ENCODE measurements at places on chromosomes 11 and 22.
A peak's percentile ranks its signal among the peaks of the same experiment; 100 is the strongest.

DNA sequence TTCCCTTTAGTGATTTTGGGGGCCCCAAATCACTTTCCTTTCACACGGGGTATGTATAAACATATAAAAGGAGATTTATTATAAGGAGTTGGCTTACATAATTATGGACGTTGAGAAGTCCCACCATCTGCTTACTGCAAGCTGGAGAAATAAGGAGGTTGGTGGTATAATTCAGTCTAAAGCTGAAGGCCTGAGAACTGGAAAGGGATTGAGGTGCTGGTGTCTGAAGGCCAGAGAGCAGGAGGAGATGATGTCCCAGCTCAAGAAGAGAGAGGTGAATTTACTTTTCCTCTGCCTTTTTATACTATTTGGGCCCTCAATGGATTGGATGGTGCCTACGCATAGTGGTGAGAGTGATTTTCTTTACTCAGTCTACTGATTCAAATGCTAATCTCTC is 1.3 kb upstream of the ZNF202 start:
- DNase-seq = no peak

DNA sequence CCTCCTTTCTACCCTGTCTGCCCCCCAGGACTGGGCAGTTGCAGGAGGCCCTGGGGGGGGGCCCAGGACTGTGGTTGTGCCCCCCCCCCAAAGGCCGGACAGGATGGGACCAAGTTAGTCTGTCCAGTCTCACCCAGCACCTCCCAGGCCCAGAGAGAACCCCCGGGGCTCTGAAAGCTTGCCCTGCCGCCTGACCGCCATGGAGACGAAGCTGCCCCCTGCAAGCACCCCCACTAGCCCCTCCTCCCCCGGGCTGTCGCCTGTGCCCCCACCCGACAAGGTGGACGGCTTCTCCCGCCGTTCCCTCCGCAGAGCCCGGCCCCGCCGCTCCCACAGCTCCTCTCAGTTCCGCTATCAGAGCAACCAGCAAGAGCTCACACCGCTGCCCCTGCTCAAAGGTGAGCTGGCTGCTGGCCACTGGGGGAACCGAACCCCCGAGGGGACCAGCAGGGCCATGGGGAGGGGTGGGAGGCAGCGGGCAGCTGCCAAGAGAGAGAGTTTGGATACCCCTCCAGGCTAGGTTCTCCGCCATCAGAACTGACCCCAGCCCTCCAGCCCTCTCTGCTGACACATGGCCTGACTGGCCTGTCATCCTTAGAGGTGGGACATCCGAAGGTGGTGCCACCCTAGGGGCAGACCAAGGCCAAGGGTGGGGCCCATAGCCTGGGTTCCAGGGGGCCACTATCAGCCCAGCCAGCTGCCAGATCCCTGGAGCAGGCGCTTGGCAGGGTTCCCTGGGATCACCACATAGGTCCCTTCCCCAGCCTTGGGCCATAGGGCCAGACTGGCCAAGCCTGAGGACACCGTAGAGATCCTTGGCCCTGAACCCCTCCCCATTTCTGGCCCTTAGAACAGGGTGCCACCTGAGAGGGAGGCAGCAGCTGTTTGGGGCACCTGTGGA is 1.3 kb downstream of the PPP2R5B start:
- DNase-seq = no peak

DNA sequence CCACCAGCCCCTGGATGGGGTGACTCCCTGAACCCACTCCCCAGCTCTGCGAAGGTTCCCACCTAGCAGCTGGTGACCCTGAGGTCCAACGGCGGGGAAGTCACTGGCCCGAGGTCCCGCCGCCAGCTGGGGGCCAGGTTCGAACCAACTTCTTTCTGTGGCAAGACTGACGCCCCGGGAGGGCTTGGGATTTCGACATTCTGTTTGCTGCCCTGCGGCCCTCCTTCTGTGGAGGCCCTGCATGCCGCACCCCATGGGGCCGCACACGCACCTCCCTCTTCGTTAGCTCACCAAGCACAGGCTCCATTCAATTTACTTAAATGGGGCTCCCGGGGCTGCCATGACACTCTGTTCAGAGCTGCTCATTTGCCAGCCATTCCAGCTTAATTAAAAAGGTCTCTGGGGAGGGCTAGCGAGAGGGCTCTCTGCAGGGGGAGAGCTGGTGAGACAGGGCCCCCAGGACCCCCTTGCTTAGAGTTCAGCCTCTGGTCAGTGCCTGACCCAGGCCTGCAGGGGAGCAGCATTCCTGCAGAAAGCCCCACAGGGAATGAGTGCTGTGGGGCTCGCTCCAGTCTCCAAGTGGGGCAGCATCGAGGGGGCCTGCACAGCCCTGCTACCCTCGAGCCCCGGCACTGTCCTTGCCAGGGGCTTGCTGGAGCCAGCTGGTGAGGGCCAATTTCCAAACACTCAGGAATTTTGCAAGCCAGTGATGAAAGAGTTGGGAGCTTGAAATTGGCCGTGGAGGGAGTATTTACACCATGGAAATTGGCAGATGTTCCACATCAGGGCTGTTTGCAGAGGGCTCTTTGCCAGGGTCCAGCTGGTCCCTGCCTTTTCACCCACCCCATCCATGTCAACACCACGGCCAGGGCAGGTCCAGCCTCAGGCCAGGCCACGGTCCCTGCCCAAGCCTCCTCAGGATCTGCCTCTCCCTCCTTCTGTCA is 80.8 kb downstream of the CACNA1I start:
- no peak for DNase-seq

- no peak for DNase-seq
These were observed 39.4 kb upstream of the DEUP1 start for GRCh38 chr11:93291110-93291509.

GRCh38 chr22:50573491-50574382 is 4.5 kb downstream of the CPT1B start:
- DNase-seq = no peak

DNA sequence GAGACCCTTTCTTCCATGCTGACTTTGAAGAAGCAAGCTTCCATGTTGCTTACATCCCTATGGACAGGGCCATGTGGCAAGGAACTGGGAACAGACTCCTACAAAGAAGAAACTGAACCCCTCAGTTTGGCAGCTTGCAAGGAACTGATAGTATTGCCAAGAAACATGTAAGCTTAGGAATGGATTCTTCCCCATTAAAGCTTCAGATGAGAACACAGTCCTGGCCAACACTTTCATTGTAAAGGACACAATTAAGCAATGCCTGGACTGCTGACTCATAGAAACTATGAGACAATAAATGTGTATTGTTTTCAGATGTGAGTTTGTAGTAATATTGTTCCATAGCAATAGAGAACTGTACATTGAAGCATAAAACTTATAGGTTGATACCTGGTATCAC is 82.4 kb downstream of the AASDHPPT start:
- no peak for DNase-seq

- no peak for DNase-seq
These were observed 12.0 kb downstream of the SART1 start for GRCh38 chr11:65973439-65974110.

DNA sequence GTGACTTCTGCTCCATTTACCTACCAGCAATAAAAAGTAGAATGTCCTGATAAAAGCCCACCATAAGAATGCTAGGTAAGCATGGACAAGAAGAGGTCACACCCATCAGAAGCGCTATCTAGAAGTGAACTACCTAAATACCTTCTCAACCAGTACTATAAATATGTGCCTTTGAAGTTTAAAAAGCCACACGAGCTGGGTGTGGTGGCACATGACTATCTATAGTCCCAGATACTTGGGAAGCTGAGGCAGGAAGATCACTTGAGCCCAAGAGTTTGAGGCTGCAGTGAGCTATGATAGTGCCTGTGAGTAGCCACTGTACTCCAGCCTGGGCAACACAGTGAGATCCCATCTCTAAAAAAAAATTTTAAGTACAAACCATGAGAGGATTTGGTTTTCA is 66.7 kb downstream of the PACSIN2 start:
- DNase-seq = peak; percentile 57

DNA sequence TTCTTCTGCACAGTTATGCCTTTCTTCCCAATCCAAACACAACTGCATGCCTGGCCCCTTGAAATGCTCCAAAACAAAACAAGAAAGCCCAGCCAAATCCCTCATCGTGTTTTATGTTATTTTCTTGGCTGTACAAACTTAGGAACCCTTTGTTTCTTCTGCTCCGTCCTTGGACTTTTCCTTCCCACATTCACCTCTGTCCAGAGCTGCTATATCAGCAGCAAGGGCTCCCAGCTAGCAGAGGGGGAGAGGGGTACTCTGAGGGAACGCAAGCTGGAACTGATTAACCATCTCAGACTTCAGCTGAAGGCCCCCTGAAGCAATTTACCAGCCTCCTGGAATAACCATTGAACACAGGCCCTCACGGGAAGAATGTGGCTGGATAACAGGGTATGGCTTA is 214.7 kb downstream of the TENM4 start:
- DNase-seq = no peak

DNA sequence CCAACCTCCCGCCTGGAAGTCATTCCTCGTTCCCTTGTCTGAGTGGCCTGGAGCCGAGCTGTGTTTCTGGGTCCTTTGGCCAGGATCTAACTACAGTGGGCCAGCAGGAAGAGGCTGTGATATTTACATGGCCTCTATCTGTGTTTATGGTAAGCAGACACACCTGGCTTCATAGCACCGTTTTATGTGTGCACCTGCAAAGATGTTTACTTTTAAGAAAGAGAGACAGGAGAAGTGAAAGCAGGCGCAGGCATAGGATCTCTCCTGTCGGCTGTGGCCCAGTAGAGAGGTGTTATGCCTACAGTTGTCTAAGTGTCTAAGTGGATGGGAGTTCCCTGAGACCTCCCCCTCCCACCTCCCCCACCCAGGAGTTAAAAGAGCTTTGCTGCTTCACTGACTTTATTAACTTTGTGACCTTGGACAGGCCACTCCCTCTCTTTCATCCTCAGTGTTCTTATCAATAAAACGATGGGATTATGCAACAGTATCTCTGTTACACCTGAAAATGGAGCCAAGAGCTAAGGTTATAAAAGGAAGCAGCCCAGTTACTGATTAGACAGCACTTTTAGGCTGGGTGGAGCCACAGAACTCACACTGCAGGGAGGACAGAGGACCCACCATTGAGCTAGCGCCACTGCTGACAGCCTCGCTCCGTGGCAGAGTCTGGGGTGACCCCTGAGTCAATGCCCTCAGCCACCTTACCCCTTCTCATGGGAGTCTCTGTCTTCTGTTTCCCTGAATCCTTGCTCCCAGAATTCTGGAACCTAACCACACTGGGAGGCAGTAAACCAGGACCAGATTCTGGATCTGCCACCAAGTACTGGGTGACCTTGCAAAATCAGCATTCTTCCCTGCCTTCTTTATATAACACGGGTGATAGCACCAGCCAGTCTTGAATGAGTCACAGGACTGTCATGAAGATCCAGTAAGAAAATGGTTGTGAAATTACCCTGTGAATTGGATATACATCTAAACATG is 22.0 kb downstream of the ST14 start:
- DNase-seq = peak; percentile 87

DNA sequence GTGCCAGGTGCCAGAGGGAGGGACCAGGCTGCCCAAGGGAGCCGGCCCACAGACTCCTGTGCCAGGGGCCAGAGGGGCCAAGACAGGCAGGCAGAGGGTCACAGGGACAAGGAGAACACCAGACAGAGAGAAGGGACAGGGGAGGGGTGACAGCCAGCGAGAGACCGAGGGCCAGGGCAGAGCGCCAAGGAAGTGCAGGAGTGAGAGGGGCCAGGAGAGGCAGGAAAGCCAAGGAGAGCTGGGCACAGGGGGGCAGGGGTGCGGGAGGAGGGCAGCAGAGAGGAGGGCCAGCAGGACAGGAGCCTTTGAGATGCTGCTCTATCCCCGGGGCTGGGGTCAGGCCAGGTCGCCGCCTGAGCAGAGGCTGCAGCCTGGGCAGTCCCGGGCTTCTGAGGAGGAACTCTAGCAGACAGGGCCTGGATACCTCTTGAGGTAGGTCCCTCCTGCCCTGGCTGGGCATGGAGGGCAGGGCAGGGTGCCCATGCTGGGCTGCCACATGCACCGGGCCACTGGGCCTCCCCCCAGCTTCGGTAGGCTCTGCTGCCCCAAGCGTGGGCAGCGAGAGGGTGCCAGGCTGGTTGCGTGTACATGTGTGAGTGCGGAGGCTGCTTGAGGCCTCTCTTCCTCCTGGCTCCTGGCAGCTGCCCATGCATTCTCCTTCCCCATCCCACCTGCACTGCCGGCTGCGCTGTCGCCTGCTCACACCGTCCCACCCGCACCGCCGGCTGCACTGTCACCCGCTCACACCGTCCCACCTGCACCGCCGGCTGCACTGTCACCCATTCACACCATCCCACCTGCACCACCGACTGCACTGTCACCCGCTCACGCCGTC is 12.2 kb downstream of the LSP1 start:
- DNase-seq = no peak

DNA sequence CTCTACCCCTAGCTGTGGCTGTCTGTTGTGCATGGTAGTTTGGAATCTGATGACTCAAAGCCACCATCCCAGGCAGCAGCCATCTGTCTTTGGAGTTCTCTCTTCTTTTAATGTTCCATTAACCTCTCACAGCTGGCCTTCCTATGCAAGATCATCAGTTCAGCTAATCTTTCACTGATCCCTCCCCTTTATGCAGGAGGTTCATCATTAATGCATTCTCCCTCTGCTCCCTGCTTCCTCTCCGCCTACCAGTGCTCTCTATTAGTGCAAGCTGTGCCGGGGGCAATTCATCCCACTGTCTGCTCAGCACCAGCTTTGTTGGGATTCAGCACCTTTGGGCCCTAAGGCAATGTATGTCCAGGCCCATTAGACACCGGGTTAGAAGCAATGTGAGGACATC is 413.0 kb upstream of the LRRC4C start:
- no peak for DNase-seq

DNA sequence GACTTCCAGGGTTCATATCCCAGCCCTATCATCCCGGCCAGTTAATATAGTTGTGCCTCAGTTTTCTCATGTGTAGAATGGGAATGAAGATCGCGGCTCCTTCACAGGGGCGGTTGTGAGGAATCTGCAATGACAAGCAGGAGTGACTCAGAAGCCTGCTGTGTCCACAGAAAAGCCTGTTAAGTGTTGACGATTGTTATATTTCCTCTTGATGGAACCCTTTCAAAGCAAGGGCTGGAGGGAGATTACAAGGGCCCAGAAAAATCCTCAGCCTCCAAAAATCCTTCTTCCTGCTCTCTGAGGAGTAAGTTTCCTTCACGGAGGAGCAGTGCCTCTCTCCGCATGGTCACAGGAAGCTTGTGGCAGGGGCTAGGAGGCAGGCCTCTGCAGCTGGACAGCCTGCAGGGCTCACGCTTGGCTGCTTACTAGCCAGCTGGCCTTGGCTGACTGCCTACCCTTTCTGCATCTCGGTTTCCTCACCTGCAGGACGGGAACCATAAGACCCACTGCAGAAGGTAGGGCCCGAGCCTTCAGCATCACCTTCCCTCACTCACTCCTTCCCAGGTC is 63.4 kb downstream of the CACNG2 start:
- no peak for DNase-seq

- peak; percentile 86 for DNase-seq
These were observed at the start of gene SERPINH1 for GRCh38 chr11:75562048-75562835. TSS of gene SERPINH1 (plus strand) at chr11:75562253. CDS start at chr11:75566350, 4,097 bp downstream.

GRCh38 chr11:116030697-116031331 is 526.6 kb upstream of the CADM1 start:
- no peak for DNase-seq
